KG1 (cell line): ENCODE measurements at places on chromosomes 2 and 18.

DNA sequence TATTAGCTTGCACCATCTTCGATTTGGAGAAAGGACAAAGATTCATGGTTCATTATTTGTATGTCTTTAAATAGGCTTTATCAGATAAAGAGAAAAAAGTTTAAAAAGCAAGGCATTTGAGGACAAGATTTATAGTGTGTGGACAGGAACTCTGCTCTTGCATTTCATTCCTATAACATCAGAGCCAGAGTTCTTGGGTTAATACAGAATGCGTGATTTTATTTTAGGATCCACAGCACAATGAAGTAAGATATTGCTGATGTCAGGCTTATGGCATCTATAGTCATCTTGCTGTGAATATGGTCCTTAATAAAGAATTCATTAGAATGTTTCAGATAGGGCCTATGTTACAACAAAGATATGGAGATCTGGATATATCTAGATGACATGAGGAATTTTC, 19.7 kb downstream of the RASGRP3 start:
- no peak for DNase-seq

- DNase-seq: no peak
Measured at GRCh38 chr2:25524507-25524906, 148.9 kb downstream of the DTNB start.

DNA sequence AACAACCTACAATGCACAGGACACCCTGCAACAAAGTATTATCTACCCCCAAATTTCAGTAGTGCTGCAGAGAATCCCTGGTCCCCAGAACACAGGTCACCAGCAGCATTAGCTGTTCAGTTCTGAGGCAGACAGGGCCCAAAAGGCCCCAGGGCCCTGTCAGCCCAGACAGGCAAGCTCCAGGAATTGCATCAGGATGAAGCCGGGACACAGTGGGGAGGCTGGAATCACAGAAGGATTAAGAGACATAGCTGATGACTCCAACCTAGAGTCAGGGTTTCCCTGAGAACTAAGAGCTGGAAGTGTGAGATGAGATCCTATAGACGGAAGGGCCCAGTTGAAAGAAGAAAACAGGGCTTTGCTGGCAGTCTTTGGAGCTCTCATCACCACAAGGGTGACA, 148.1 kb downstream of the GALNT14 start:
- no peak for DNase-seq

DNA sequence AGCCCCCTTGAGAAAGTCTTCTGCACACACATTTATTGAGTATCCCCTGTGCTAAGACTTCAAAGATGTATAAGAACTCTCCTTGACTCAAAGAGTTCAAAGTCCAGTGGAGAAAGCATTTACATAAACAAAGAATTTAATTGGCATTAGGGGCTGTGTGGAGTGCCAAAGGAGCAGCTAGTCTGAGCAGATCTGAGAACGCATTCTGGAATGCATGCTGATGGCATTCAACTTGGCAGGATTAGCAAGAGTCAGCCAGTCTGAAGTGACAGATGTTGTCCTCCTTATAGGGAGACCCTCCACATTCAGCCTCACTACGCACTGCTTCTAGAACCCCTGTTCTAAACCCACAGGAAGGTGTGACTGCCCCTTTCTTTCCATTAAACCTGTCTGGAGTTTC, 191.5 kb downstream of the RAD51AP2 start:
- no peak for DNase-seq

GRCh38 chr2:54061272-54061671, 54.1 kb upstream of the ACYP2 start:
- no peak for DNase-seq

GRCh38 chr2:29113891-29114321, 1.3 kb upstream of the CLIP4 start:
- no peak for DNase-seq

DNA sequence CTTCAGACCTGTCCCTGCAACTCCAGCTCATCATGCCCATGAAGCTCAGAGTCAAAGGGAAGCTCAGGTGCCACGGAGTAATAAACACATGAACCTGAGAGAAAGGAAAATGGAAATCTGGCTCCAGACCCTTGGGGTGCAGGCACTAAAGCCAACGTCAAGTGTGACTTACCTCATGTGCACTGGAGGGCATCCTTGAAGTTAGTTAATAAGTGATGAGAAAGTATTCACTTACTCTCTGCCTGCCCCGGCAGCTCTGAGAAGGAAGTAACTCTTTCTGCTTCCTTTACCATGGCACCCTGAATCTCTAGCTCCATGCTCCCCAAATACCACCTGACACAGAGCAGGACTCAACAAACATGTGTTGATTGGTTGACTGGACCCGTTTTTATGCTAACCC, 21.4 kb upstream of the AGAP1 start:
- no peak for DNase-seq

- DNase-seq: no peak
Measured at GRCh38 chr18:3450012-3450798, at the start of gene TGIF1. Gene TGIF1 (plus strand): TSS chr18:3450172. CDS start chr18:3450490, 318 bp downstream.

DNA sequence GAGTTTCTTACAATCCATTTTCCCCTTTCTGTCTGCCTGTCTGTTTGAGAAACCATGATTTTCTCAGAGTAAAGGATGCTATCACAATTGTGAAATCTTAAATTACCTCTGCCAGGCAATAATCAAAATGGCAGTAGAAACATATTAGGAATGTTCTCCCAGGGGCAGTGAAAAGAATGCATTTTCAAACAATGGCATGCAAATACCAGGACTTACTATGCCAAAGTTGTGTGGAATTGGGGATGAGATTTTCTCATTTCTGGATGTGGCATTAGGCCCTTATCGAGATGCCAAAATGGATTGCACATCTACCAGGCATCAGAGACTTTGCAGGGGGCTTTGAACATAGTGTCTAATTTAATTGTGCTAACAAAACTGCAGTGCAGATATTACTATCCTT, 821.4 kb downstream of the RNF144A start:
- DNase-seq: no peak

DNA sequence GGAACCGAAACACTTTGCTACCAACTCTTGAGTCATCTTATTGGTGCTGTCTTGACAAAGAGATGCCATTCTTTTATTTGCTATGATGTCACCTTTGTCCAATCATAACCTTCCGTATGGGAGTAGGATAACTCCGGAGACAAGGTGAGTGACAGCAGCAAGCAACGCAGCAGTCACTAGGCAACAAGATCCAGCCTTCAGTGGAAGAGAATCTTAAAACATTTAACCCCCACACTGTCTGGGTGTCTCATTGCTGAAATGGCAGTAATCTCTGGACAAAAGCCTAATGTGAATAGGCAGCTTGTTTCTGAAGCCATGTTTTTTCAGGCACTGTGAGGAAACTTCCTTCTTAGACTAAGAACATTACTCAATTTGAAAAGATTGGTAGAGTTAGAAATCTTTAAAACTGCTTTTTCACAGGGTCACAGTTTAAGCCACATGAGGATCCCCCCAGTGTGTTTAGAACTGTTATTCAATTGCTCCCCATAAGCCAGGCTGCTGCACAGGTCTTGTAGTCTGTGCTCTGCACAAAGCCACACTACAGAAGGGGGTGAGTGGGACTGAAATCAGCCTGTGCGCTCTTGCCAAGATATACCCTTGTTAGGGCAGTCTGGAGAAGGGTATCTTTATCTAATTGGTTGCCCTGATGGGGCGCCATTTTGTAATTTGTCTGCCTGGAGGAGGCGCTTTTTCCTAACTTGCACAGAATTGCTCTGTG, 131.5 kb upstream of the STON1 start:
- DNase-seq: no peak

GRCh38 chr18:48994044-48994651, 43.4 kb upstream of the SMAD7 start:
- DNase-seq: no peak

DNA sequence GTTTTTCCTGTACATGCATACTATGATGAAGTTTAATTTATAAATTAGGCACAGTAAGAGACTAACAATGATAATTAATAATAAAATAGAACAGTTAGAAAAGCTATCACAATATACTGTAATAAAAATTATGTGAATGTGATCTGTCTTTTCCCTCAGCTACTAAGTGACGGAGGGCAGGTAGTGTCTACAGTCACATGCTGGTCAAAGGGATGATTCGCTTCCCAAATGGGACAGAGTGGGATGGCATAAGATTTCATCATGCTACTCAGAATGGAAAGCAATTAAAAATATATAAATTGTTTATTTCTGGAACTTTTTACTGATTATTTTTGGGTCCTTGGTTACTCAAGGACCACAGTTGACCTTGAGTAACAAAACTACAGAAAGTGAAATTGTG, 71.5 kb downstream of the DAW1 start:
- no peak for DNase-seq

DNA sequence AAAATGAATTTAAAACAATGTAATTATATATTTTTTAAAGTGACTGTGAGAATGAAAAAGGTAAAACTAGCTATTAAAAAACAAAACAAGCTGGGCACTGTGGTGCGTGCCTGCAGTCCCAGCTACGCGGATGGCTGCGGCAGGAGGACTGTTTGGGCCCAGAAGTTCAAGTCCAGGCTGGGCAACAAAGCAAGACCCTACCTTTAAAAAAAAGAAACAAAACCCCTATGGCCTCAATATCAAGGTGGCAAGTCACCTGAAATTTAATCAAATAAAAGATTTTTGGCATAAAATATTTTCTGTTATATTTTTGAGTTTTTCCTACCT, 46.9 kb upstream of the STRN start:
- DNase-seq: no peak

DNA sequence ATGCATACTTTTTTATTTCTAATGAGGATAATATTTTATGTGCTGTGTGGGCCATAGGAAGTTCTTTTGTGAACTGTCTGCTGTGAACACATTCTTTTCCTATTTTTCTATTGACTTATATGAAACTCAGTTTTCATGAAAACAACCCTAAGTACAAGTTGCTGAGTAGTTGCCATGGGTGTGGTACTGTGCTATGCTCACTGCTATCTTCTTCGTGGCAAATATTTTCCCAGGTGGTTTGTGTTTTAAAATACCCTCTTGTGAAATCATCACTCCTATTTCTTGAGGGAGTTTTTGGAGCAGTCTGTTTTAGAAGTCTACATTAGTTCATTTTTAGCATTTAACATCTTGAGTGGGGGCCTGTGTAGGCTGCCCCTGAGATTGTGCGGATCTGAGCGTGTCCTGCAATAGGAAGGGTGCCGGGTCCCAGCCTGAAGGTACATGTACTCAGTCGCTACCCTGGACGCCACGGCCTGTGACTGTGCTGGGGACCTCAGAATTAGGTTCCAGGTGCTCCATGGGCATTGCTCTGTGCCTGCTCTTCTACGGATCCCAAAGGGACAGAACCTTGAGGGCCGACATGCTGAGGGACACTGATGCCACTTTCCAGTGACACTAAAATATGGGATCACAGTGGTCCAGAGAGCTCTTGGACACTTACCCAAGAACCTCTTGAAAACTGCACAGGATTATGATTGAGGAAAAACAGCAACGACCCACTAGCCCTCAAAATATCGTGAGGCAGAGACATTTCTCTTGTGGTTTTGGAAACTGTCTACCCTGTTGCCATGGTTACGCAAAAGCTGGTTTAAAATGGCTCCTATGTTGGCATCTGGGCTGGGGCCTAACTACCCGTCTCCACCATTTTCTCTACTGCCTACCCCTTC, 480.4 kb downstream of the TGIF1 start:
- DNase-seq: no peak

GRCh38 chr2:67574230-67574629, 177.1 kb downstream of the ETAA1 start:
- DNase-seq: no peak

GRCh38 chr18:25125680-25126079, 226.3 kb downstream of the ZNF521 start:
- no peak for DNase-seq

GRCh38 chr18:240175-240574, 27.7 kb downstream of the THOC1 start:
- DNase-seq: no peak

DNA sequence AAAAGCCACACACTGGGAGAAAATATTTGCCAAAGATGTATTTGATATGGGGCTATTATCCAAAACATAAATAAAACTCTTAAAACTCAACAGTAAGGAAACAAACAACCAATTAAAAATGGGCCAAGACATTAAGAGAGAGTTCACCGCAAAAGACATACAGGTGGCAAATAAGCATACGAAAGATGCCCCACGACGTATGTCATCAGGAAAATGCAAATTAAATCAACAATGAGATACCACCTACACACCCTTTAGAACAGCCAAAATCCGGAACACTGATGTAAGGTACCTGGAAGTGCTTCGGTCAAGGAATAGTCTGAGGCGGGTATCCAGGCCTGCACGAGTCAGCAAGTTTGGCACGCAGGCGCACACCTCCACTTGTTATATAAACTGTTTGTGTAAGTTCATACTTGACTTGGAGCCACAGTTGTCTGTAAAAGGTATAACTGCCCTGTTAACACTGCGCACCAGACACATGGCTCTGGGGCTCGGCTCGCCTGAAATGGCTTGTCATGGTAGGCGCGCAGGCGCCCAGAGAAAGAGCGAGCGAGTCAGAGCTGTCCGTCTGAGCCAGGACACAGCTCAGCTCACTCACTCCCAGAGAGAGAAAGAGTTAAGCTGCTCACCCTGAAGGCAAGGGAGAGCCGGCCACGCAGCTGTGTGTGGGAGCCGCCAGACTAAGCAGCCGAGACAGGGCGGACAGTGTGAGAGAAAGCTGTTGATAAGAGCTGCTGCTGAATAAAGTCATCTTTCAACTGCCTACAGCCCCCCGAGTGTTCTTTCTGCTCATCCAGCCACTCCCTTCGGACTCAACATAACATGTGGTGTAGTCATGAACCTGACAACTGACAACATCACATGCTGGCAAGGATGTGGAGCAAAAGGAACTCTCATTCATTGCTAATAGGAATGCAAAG, 87.3 kb downstream of the HNRNPLL start:
- no peak for DNase-seq

DNA sequence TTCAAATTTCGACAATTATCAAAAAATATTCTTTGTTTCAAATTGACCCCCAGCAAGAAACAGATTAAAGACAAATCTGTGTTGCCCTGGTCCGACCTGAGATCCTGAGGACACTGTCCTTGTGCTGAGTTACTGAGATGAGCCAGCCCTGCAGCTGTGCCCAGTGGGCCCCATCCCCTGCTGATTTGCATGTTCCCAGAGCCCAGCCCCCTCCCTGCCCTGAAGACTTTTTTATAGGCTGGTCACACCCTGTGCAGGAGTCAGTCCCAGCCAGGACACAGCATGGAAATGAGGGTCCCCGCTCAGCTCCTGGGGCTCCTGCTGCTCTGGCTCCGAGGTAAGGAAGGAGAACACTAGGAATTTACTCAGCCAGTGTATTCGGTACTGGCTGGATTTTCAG, 31.4 kb upstream of the ZNG1B start:
- no peak for DNase-seq

GRCh38 chr2:7032371-7032770, 115.2 kb downstream of the RNF144A start:
- DNase-seq: no peak

GRCh38 chr2:62099523-62100175, 96.3 kb upstream of the B3GNT2 start:
- DNase-seq: no peak

GRCh38 chr2:36413218-36413617, 57.6 kb downstream of the CRIM1 start:
- no peak for DNase-seq

DNA sequence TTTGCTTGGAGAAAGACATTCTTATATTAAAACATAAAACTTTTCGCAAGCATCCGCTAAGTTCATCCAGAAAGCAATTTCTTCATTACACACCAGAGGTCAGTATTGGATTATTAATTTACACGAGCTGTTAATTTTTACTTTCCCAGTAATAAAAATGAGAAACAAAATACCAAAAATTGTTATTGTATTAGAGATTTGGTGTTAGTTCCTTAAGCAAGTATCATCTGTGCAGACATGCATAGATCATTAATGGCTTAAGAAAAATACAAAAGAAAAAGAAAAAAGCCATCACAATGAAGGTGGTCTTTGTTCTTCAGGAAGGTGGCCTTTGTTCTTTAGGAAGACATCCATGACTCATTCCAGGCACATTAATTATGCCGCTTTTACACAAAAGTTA, 53.6 kb upstream of the HNMT start:
- DNase-seq: peak; percentile 2
